ENCODE measurements at places on chromosomes 4 and X.

DNA sequence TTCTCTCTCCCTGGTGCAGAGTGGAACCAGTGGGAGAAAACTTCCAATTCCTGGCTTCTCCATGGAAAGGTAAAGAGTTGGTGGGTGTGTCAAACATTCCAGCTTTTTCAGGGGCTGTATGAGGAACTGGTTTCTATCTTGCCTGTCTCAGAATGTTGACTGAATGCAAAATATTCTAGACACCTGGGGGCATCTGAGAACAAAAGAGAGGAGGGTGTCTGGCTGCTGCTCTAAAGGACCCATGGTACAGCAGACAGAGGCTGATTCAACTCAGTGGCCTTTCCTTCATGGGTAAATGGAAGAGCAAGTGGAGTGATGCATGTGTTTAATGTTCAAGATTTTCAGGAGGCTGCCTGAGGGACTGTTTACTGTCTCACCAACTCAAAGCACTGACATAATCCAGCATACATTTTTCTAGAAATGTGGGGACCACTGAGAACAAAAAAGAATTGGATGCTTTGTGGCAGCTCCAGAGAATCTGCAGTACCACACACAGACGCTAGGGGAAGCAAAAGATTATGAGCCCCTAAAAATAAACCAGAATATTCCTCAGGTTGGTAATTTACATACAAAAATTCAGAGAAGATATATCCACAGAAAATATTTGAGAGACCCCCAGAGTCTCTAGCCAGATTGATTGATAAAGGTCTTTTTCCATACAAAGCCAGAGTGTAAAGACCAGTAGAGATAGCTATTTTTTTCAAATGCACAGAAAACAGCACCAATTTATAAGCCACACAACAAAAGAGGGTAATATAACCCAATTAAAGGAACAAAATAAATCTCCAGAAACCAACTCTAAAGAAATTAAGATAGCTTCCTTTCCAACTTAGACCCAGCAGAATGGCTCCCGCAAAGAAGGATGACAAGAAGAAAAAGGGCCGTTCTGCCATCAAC is 48.0 kb upstream of the STARD8 start:
- DNase-seq = no peak

DNA sequence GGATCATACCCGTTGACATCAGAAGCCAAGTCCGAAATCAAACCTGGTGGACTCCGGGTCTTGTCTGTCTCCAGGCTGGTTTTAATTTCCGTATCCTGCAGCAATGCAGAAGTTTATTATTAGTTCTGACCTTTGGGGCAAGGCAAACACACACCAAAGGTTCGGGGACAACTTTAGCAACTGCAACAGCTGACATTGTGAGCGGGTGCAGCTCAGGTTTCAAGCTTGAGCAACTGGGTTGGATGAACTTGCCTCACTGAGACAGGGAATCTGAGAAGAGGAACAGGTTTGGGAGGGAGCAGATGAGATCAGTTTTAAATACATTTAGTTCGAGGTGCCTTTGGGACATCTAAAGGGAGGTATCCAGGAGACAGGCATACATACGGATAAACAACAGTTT is 110.7 kb downstream of the GNL3L start:
- no peak for DNase-seq

DNA sequence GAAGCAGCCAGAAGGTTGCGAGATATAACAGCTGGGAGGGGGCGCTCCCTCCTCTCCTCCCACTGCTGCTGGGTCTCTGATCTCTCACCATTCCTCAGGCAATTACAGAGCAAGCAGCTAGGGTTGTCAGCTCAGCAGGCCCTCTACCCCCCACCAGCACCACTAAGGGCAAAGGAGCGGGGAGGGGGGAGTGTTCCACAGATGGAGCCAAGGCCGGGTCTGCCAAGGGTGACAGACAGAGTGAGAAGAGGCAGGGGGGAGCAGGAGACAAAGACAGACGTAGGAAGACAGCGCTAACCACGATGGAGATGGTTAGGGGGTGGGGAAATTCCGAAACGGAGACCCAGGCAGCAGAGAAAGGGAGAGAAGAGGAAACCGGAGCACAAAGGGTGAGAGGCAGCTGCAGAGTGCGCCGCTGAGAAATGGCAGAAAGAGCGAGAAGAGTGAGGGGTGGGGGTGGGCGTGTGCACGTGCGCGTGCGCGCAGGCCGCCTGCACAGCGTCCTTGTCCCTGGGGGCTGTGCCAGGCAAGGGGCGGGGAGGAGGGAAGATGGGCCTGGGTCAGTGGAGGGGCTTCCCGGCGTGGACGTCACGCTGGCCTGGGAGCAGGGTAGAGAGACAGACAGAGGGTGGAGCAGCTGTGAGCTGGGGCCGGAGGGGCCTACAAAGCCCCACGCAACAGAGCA is 6.9 kb downstream of the L1CAM start:
- DNase-seq = no peak

GRCh38 chr4:86091201-86091600 is 268.7 kb downstream of the MAPK10 start:
- DNase-seq = no peak

DNA sequence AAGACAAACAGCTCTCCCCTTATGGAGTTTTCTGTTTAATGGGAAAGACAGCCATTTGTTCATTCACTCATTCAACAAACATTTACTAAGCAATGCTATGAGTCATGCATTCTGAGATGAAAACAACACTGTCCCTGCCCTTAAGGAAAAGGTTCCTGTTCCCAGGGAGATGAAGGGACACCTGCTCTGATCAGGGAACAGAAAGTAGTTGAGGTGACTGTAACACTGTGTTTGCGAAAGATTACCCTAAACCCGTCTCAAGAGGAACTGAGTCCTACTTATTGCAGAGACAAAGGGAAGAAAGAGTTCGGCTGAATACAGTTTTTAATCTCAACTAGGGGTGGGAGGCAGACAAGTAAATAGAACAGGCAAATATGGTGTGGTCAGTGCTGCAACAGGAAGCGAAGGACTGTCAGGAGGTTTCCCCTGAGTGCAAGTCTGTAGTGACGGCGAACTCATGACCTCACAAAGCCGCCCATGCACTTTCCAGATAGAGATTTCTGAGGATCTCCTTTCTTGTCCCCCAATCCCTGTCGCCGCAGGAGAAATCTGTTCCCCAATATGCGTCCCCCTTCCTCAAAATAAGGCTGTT is 712 bp downstream of the STX18 start:
- no peak for DNase-seq

DNA sequence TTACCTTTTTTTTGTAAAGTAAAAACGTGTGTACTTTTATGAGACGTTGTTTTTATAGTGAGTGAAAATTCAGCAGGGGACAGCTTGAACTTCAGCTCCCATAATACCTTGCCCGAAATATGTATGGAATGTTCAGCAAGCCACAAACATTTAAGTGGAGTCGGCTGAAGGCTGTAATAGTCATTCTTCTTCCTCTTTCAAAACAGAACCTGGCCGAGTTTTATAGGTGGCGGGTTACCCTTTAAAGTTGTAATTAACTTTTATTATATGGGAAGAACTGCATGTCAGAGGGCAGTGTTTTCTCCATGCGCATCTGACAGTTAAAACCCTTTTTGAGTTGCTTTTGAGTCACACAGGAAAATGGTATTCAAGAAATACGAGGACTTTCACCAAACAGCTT is 50.7 kb downstream of the CLDN34 start:
- no peak for DNase-seq

DNA sequence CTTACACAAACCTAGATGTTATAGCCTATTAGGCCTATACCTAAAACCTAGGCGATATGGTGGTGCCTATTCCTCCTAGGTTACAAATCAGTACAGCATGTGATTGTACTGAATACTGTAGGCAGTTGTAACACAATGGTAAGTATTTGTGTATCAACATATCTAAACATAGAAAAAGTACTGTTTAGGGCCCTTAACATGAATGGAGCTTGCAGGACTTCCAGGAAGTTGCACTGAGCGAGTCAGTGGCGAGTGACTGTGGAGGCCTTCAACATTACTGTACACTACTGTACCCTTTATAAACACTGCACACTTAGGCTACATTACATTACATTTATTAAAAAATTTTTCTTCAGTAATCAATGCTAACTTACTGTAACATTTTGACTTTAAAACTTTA is 37.8 kb downstream of the WWC2 start:
- DNase-seq = no peak

DNA sequence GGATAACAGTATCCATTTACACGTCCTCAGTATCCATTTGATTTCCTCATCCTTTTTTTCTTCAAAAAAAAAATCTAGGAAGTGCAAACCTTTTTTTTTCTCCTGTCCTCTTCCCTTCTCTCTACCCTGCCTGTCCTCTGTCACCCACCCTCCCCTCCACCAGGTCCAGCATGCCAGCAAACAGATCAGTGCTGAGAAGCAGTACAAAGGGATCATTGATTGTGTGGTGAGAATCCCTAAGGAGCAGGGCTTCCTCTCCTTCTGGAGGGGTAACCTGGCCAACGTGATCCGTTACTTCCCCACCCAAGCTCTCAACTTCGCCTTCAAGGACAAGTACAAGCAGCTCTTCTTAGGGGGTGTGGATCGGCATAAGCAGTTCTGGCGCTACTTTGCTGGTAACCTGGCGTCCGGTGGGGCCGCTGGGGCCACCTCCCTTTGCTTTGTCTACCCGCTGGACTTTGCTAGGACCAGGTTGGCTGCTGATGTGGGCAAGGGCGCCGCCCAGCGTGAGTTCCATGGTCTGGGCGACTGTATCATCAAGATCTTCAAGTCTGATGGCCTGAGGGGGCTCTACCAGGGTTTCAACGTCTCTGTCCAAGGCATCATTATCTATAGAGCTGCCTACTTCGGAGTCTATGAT is 1.7 kb downstream of the SLC25A4 start:
- no peak for DNase-seq

- no peak for DNase-seq
These were observed 50.0 kb upstream of the AFAP1 start for GRCh38 chr4:7989654-7990053.

DNA sequence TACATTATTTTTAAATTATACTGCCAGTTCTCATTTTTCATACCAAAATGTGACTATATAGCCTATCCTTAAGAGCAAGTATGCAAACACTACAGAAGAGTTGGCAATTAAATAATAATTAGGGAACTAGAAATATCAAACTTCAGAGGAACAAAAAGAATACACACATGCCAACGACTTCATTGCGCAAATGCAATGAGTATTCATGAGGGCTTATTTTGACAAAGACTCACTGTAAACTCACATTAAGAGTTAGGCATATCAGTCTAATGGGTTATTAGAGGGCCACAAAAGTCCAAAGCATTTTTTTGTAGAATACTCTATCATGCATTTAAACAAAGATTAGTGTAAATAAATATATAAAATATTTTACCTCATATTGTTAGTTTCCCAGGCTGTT is 31.6 kb downstream of the SLC10A7 start:
- DNase-seq = no peak

DNA sequence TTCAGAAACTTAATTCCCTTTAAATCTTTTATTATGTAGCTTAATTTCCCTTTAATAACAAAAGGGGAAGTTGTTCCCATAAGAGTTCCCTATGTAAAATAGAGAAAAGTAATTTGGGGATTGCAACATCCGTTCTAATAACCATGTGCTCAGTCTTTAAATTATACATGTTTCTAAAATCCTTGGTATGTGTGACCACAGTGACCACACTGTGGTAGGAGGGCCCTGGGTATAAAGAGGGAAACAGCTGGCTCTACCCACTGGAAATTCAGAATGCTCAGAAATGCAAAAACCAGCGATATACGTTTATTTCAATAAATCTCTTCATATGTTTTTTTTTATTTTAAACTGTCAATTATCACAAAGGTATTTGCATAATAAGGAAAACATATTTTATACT is 219.1 kb downstream of the FGF13 start:
- no peak for DNase-seq

DNA sequence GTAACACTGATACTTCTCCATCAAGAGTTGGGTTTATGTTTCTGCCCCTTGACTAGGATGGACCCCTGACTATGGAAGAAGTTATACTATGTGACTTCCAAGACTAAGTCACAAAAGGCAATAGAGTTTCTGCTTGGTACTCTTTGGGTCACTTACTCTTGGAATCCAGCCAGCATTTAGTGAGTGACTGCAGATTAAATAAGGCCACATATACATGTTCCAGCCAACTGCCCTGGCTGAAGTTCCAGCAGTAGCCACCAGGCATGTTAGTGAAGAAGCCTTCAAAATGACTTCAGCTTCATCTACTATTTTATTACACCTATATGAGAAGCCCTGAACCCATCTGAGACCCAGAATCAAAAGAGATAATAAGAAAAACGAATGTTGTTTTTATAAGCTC is 524.0 kb downstream of the DMD start:
- DNase-seq = no peak

- DNase-seq = no peak
These were observed 508.7 kb upstream of the DIPK2B start for GRCh38 chrX:45709381-45709780.

DNA sequence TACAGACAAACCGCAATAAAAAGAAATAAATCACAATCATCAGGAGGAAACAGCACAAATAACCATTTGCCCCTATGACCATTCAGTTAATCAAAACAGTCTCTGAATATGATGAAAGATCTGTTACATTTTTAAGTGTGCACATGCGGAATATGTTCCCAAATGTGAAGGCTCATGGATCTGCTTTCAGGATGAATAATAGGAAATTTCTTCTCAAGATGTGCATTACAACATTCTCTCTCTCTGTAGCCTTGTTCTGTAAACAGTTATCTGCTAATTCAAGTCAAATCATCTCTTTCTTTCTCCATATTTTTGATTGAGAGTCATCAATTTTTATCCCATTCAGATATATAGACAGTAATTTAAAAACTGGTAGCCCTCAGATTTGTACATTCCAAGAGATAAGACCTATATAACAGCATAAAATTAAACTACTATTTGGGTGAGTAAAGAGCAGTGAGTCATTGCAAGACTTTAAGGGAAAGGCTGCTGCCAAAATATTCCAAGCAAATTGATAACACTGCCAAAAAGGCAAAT is 433.9 kb upstream of the ATOH1 start:
- DNase-seq = no peak

DNA sequence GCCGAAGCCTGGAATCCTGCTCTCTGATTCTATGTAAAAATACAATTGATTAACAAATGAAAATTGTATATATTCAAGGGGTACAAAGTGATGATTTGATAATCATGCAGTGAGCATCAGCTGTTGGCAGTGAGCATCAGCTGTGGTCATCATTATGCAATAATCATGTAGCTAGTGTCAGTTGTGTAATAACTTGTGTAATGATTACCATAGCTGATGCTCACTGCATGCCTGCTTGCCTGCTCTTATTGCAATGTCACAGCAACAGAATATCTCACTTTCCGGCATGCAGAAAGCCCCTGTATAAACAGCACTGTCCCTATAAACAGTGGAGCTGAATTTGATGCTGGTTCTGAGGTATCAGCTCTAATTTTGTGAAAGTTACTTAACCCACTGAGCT is 46.8 kb downstream of the SULT1B1 start:
- DNase-seq = no peak

GRCh38 chr4:121050300-121050699 is 22.0 kb downstream of the NDNF start:
- no peak for DNase-seq

- DNase-seq = no peak
These were observed 1019.9 kb downstream of the CCSER1 start for GRCh38 chr4:91147067-91147466.

All from stimulated activated effector memory CD8-positive, alpha-beta T cell treated with anti-CD3 and anti-CD28 coated beads, Interleukin-12 subunit alpha, Interleukin-12 subunit beta, amount 100 ng/mL, for 72 hours (primary cell).